Umbilical cord (tissue), 2 donors: ENCODE measurements at places on chromosomes 2 and 18.

- DNase-seq = no peak
Measured at GRCh38 chr2:64938607-64939285, 50.5 kb upstream of the SLC1A4 start.

DNA sequence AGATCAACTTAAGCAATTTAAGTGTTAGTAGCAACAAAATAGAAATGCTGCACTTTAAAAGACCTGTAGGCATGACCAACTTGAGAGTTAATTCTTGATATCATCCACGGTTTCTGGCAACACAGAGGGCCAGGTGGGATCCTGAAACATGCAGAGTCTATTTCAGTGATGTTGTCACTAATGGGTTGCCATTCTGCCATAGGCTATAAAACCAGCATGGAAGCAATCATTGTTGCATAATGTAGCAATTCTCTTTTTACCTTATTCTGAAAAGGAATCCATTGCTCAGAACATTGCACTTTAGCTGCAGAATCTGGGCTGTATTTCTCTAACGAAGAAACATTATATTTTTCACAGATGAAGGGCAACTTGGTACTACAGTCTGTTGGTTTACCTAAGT, 53.9 kb upstream of the CD302 start:
- DNase-seq = no peak

DNA sequence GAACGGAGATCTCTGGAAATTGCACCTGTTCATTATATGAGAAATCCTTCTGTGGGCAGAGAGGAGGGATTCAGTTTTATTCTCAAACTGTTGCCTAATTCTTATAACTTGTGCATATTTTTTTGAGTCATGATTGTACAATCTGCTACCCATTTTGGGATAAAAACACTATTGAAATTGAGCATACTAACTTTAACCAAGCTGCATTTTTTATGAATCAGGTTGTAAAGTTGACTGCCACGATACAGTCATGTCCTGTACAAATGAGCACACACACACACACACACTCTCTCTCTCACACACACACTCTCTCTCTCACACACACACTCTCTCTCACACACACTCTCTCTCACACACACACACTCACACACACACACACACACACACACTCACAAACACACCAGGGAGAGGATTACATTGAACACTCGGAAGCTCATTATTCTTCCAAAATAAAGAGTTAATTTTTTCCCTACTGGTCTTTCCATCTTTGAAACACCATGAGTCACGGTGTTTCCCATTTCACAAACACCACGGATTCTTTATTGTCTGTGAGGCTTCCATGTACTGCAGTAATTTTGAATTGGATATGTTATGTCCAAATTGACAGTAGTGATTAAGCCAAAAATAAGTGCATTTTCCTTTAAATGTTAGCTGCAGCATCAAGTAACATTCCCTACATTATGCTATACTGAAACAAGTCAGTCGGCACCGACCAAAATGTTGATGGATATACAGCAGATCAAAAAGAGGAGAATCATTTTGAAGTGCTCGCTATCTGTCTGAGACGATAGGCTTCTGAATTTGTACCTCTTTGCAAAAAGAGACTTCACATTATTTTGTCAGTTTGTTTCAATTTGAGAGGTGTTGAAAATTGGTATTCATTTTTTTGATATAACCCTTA, 216.9 kb downstream of the ARHGAP15 start:
- DNase-seq = no peak

- peak; percentile 96 for DNase-seq
Measured at GRCh38 chr2:134368009-134368817, 114.3 kb downstream of the MGAT5 start.

GRCh38 chr18:3449512-3450011, 410 bp upstream of the TGIF1 start:
- peak; percentile 92 for DNase-seq

DNA sequence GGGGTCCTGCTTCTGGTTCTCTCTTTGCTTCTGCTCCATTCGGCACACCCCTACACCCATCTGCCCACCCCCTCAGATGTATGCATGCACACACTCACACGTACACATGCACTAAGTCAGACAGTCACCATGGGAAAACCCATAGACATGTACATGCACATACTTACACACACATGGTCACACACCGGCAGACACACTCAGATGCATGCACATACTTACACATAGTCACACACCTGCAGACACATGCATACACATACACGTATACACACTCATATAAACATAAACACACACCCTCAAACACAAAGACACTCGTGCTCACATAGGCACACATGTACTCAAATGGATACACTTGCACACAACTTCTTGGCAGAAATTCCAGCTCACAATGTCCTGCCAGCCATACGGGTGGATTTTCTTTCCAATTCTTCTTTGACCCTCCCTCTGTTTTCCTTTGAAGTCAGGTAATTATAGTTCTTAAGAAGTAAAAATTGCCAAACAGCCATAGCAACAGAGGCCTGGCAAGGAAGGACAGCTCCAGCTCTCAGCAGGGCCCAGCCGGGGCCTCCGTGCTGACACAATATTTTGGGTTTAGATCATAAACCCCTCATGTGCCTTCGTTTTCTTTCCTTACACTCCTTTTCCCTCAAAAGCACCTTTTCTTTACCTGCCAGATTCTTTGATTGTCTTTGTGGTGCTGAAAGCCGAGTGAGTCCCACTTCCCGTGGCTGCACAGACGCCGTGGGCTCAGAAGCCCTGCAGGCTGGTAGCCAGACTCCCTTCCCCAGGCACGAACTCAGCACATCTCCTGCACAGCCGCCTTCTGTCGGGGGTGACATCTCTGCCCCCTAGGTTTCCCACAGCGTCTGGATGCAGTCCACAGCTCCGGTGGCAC, 195.7 kb downstream of the ARL4C start:
- DNase-seq = peak; percentile 63

- no peak for DNase-seq
Measured at GRCh38 chr2:121804997-121805765, 49.7 kb downstream of the TSN start.
